Activated CD8-positive, alpha-beta memory T cell treated with anti-CD3 and anti-CD28 coated beads for 1 hour (primary cell): ENCODE measurements at places on chromosomes 2 and 18.

DNA sequence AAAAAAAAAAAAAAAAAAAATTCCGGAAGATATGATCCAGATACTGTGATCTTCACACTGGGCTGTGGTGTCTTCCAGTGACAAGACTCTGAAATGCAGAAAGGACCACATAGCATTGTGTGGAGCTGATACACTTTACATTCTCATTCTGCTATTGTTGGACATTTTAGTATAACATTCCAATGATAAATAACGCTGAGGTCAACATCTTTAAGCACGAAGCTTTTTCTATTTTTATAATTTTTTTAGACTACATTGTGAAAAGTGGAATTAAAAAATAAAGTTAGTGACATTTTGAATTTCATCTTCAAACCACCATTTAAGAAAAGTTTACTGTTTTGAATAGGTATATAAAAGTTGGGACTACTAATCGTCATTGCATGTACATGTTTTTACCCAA lies 62.7 kb downstream of the CDCA7 start:
- no peak for DNase-seq

DNA sequence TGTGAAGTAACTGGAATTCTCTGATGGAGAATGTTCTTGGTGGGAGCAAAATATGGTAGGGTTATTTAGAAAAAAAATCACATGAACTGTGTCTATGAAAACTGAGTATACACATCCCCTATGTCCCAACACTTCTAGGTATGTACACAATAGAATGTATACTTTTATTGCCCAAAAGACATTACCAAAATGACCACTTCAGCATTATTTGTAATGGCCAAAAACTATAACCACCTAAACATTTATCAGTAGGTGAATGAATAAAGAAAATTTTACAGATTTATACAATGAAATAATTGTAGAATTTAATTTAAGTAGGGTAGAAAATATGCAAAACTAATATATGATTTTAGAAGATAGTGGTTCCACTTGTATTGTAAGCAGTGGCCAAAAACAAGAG lies 462.8 kb downstream of the KCNJ3 start:
- DNase-seq = no peak

- no peak for DNase-seq
Measured at GRCh38 chr18:26911840-26912239, 46.3 kb upstream of the AQP4 start.

- DNase-seq = no peak
Measured at GRCh38 chr2:3661149-3661660, 3.2 kb downstream of the ALLC start.

DNA sequence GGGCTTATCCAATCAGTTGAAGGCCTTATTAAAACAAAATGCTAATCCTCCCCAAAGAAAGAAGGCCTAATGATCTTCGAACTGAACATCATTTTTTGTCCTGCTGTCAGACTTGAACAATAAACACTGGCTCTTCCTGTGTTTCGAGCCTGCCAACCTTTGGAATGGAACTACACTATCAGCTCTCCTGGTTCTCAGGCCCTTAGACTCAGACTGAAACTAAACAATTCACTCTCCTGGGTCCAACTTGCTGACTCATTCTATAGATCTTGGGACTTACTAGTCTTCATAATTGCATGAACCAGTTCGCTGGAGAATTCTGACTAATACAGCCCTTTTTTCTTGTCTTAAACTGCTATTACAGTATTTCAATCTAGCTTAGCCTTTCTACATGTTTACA lies 235.2 kb downstream of the LNPK start:
- DNase-seq = no peak

DNA sequence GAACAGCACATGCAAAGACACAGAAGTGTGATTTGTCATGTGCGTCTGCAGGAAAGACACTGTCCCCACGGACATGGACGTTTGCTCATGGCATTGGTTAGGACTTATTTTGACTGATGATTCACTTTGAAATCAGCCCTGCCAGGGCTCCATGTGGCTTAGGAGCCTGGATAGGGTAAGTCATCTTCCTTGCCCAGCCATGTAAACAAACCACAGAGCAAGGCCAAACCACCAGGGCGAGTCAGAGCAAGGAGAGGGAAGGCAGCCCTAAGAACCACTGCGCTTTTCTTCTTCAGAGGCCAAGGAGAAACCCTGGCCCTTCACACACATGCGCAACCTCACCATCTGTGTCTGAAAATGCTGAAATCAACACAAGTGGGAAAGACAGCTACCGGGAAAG lies 88.8 kb downstream of the GFPT1 start:
- no peak for DNase-seq

DNA sequence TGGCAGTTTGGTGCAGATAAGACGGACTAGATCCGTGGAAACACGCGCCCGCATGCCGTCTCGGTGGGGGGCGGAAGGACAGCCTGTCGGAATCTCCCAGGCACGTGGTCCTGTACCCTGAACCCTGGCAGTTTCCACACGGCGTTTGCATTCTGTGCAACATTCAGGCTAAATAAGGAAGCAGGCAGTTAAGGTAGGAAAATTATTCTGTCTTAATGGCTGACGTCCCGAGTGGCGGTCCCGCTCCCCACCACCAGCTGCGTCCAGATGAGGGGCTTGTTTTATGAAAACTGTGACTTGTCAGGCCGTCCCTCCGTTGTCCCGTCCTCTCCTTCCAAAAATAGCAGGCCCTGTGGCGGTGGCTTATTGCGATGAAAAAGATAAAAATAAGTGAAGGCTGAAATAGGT lies 120.2 kb downstream of the NFATC1 start:
- DNase-seq = no peak

- no peak for DNase-seq
Measured at GRCh38 chr2:11412449-11412810, 53.5 kb downstream of the E2F6 start.

DNA sequence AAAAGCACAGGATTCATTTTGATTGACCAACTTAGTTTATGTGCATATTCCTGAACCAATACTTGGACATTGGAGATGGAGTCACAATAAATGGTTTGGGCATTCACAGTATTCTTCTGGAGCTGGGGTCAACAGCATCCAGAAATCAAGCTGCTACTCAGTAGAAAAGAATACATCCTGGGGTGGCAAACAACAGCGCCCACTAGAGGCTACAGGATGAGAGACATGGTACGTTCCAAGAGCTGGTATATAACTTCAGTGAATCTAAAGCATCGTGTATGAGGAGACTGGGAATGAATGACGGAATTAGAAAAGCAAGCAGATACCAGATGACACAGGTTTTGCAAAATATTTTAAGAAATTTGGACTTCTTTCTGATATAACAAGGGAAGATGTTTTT lies 142.9 kb upstream of the FIGN start:
- DNase-seq = no peak

DNA sequence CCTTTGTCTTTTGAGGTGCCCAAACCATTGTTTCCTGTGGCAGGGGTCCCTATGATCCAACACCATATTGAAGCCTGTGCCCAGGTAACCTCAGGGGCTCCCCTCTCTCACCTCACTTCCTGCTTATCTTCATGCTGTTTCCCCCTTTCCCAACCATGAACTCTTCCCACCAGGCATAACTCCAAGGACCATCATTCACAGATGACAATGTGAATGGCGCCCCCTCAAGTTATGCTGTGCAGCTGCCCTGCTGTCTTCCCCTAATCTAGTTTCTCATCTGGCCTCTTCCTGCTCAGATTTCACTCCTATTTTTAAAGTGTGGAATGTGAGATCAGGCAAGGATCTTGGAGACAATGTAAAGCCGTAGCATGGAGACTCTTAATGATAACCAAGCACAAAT lies 1.4 kb downstream of the GMPPA start:
- no peak for DNase-seq

- DNase-seq = no peak
Measured at GRCh38 chr2:53575721-53576124, 191.9 kb upstream of the CHAC2 start.

- no peak for DNase-seq
Measured at GRCh38 chr2:177754492-177754873, 318.1 kb downstream of the PDE11A start.

DNA sequence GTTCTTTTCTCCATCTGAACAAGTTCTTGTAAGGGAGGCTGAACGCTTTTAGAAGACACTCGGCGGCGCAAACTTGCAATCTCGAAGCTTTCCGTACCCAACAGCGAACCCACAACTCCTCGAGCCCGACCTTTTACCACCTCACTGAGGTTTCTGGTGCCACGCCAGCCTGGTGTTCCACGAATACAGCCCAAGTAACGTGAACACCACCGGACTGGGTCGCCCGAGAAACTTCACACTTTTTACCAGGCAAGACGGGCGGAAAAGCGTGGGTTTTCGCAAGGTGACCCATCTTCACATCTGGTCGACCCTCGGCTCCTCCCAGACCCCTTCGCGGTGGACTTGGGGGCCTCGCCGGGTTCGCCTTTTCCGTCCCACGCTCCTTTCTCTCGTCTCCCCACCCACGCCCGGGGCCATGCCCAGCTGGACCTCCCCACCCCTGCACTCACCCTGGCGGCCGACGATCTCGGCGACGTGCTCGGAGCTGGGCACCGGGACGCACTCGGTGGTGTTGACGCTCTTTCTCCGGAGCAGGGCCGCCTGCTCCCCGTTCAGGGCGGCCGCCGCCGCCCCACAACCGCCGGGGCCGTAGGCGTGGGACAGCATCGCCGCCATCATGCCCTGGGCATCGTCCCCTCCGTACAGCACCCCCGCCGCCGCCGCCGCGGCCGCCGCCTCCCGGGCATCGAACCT lies 1.2 kb downstream of the MEX3C start:
- no peak for DNase-seq

DNA sequence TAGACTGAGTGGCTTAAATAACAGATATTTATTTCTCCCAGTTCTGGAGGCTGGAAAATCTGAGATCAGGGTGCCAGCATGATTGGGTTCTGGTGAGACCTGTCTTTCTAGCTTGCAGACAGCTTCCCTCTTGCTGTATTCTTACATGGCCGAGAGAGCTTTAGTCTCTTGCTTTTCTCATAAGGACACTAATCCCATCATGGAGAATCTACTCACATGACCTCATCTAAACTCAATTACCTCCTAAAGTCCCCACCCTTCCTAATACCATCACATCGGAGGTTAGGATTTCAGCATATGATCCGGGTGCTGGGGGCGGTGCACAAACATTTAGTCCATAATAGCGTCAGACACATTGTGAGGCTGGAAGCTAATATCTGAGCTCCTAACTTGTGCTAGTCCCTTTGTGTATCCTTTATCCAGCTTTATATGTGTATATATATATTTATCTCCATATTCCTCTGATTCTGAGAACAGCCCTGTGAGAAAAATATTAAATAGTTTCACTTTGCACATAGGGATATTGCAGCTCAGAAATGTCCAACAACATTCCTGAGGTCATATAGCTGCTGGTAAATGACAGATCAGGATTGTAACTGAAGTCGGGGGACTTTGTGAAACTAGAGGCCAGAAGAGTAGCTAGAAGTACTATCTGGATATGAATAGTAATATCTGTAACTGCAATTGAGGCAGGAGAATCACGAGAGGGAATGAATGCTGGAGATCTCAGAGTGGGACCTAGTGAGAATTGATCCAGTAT lies 28.9 kb downstream of the MARCHF4 start:
- no peak for DNase-seq

DNA sequence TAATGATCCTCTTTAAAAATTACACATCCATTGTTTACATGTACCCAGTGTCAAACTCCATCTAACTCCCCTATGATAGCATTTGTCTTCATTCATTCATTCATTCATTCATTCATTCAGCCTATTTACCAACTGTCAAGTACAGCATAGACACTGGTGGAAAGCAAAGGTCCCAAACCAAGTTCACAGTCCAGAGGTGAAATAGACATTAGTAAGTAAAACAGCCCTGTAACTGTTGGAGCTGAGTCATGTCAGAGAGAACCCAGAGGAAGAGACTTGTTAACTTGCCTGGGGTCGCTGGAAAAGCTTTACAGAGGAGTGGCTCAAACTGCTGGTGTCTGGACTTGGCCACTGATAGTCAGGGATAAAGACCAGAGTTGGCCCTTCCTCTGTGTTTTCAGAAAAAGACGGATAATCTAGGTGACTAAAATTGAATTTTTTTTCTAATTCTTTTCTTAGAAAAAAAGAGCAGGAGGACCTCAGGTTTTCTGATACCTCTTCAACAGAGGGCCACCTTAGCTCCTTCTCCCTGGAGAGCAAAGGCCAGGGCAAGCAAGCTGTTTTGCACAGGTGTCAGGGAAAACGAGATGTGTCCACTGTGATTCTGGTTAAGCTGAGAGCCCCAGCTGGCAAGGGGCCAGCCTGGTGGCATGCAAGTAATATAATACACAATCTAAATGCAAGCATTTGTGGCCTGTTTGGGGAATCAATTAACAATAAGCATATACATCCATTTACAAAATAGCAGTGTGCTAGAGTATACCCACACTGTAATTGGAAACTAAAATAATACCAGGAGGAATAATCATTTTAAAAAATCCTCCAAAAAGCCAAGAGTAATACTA lies 96.7 kb upstream of the SLC14A2 start:
- no peak for DNase-seq

- DNase-seq = no peak
Measured at GRCh38 chr2:159010340-159010739, 41.9 kb downstream of the TANC1 start.

DNA sequence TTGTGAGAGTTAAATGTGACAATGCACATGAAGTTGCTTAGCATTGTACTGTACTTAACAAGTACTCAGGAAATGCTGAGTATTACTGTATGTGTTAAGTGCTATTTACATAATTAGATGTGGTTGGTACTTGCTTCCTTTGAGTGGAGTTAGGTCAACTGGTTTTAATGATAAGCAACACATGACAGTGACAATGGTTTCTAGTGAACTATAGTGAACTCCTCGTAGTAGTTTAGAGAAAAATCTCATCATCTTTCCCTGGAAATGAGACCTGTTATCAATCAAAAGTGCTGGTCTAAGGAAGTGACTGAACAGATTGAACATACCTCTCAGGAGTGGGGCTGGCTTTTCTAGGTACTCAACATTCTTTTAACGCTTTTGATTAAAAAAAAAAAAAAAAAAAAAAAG lies 29.2 kb upstream of the ZDBF2 start:
- DNase-seq = no peak
